Stimulated activated CD8-positive, alpha-beta memory T cell treated with anti-CD3 and anti-CD28 coated beads, Interleukin-7, amount 100 ng/mL, for 1 hour (primary cell): ENCODE measurements at places on chromosomes 3 and 15.

GRCh38 chr3:21944251-21944650 is 193.2 kb upstream of the ZNF385D start:
- no peak for DNase-seq

DNA sequence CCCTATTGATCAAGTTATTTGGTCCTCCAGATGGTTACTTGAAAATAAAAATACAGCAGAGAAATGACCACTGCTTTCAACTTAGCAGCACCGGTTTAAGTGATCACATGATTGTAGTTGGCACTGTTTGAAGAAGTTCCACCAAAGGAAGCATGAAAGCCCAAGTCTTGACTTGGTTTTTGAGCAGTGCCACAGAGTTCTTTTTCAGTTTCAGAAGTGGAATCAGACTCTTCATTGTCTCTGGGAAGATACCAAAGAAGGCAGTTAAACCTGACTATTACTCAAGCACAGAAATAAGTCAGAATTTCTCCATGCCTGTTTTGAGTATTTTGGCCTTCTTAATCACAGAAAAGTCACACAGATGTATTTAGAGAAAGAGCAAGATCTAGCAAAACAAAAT is 66.7 kb downstream of the BBX start:
- DNase-seq = no peak

DNA sequence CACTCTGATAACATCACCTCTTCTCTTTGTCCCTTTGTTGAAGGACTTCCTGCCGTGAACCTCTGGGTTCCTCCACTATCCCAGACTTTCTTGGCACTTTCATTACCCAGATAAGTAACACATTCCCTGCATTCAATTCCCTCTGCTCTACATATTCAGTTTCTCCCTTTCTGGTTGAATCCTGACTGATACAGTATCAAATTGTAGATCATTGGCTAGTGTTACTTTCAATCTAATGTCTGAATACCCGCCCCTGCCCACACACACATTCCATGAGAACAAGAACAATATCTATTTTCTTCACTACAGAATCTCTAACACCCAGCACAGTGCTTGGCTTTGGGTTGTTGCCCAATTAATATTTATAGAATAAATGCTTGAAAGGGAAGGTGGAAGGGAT is 163.5 kb downstream of the ABHD5 start:
- no peak for DNase-seq

DNA sequence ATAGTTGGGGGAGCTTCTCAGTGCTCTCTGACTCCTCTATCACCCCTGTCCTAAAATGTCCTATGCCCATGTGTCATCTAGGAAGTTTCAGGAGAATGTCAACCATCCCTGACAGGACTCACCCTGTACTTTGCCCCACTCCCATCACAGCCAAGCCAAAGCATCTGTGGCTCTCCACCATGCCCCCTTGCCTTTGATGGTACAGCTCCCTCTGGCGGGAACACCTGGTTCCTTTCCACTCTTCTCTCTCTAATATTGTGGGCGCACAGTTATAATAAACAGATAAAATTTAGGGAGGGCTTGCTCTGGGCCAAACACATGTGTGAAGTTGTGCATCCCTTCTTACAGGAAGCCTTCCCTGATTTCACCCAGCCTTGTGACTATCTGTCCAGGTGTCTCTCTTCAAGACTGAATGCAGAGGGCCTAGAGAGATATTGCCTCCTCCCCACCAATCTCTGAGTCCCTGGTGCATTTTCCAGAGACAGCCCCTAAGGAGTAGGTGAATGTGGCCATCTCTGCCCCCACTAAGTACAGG is 62.8 kb downstream of the ISG20 start:
- peak; percentile 4 for DNase-seq

DNA sequence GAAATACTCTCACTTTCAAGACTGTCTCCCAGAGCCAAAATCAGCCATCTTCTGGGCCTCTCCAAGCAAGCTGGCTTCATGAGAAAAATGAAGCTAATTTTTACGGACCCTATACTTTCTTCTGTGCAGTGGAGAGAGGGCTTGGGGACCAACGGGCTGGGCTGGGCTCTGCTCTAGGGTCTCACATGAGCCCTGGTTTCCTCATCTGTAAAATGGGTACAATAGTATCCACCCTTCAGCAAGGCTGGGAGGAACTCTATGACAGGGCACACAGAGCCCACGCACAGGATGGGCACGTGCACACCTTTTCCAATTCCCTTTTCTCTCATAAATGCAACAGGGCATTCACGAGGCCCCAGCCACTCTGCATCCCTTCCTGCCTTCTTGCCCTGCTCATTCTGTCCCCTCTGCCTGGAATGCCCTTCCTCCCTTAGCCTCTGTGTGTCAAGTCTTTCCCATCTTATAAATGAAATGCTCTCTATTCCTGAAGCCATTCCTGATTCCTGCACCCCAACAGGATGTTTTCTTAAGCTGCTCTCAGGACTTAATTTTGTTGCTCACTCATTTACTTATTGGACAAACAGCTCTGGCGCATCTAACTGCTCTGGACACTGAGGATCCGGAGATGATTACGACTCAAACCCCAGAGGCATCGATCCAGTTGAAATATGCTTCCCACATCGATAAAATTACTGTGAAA is 32.9 kb upstream of the SEC13 start:
- DNase-seq = no peak

DNA sequence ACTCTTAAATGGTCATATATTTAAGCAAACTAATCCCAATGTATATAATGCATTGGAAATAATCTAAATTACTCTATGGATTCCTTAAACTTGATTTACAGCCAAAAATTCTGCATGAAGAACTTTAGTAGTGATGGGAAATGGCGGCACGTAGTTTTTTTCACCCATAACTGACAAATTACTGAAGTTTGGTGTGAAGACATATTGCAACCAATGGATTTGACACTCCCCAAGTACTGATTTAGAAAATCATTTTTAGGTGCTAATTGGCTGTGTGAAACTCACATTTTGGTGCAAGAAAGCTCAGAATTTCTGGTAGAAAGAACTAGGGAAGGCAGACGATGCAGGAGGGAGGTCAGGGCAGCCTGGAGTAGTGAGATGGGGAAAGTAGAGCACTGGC is 19.3 kb upstream of the TMEM108 start:
- no peak for DNase-seq

DNA sequence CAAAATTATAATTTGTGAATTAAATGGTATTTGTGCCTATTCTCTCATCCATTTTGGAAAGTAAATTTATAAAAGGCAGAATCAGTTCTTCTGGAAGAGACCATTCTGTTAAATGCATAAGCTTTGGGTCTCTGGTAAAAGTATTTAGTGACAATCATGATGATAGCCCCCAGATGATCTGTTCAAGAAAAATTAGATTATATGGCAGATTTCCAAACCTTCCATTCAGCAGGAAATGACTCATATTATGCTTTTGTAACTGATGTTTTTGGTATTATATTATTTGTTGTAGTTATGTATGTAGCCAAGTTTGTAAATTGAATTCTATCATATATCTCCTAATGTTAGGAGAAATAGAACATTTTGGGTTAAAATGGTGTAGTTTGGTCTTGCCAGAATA is 340.8 kb upstream of the DPH6 start:
- DNase-seq = no peak

GRCh38 chr3:184618811-184619210 is 57.2 kb downstream of the EPHB3 start:
- no peak for DNase-seq

- DNase-seq = no peak
Measured at GRCh38 chr15:76514282-76514681, 177.7 kb downstream of the ISL2 start.

GRCh38 chr15:73982222-73982962 is 9.7 kb downstream of the STOML1 start:
- DNase-seq = no peak

DNA sequence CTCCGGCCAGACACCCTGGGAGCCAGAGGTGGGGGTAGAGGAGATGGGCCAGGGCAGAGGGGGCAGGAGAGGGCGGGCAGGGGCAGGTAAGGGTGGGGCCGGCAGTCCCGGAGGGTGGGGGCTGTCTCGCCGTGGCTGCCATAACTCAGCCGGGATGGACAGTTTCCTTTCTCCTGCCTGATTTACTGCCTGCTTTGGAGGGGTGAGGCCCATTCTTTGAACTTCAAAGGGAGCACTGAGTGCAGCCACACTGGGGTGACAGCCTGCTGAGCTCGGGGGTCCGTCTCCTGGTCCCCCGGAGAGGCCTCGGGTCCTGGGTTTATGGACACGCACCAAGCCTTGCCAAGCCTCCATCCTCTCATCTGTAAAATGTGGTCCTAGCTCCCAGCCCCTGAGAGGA is 135.4 kb downstream of the FBLN2 start:
- no peak for DNase-seq

GRCh38 chr3:131702146-131702545 is 199.4 kb upstream of the MRPL3 start:
- no peak for DNase-seq

DNA sequence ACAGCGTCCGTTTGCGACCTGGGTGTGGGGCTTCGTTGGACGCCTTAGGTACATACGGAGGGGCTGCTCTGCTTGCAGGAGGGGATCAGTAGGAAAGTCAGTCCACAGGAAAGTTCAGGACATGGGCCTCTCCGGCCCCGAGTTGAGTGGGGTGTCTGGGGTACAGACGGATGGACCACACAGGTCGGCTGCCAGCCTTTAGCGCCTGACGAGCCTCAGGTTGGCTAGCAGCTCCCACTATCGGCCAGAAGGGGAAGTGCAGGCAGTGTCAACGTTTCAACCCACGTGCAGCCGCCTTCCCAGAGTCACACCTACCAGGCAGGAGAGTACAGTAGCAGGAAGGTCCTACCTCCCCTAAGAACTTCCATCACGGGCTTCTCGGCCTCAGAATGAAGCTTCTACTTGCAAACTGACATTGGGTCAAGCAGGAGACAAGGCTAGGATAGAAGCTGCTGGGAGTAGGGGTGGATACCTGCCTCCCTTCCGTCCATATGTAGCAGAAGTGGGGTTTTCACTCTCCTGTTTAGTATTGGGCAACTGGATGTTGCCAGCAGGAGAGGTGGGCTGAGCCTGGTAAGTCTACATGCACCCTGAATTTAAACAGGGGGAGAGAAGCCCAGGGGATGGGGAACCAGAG is 1.8 kb upstream of the SCN5A start:
- peak; percentile 48 for DNase-seq
